GM23248 (cell line): ENCODE measurements at places on chromosomes 13 and 19. TPM values are rescaled to one million over a fixed set of nuclear protein-coding genes. Genes with fewer than 3 reads are reported as not detected.

DNA sequence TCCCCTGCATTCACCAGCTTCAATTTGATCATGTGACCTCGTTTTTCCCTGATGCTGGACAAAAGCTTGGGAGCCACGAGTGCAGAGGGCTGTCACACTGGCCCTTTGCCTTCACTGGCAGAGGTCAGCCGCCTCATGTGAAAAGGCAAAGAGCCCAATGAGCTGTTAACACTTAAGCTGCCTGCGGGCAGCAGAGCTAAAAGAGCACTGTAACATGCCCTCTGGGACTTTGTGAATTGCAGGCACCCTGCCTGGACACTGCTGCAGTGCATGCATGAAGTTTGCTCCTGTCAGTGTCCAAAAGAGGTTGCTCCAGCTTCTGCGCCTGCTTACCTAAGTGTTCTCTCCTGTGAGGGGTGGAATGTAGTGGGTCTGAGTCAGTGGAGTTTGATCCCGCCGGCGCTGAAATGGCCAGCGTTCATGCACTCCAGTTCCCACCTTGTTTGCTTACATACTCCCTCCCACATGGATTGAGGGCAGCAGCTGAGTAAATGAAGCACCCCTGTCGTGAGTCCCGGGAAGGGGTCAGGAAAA lies 193.7 kb downstream of the RFC3 start:
- DNase-seq, result no peak
- H3K4me3 ChIP-seq, result no peak overlapping the region
- no peaks in the 10 kb centered on the region for H3K36me3 ChIP-seq
- H3K4me1 ChIP-seq, result no peaks in the 10 kb centered on the region
- H3K27ac ChIP-seq, result no peak overlapping the region

The ERCC5 gene
- 78.5 and 103 TPM in 2 replicates for total RNA-seq

The CNMD gene
- not detected in 2 replicates for total RNA-seq

- H3K4me3 ChIP-seq, result no peak overlapping the region
- DNase-seq, result no peak
- H3K4me1 ChIP-seq, result no peaks in the 10 kb centered on the region
- H3K27me3 ChIP-seq, result peaks cover 4% of the 10 kb centered on the region; the same call in 1 of the 2 replicates
- H3K36me3 ChIP-seq, result no peaks in the 10 kb centered on the region
Measured at GRCh38 chr13:111540486-111540885, 220.0 kb downstream of the TEX29 start.

DNA sequence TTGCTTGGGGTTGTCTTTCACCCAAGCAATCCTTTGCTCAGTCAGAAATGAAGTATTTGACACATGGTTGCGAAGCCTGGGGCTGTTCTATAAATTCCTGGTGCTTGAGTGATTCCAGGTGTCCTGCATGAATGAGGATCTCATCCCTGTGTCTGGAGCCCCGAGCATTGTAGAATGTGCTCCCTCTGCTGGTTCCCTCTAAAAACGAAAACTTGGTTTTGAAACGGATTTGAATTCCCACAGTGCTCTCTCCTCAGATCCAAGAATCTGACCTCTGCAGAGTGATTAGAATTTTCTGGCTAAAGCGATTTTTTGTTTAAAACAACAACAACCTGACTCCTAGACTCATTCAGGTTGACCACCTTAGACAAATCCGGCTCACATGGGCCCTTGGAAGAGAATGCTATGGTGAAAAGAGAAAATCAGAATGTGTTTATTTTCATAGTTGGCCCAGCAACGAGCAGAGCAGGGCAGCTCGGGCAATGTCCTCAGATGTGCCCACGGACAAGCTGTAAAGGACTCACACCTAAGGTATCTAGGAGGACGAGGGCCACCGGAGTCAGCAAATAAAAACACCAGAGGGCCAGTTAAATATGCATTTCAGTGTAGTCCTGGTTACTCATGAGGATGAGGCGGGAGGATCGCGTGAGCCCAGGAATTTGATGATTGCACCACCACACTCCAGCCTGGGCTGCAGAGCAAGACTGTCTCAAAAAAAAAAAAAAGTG lies 8.7 kb upstream of the ATP12A start:
- H3K4me1 ChIP-seq, result peaks cover 21% of the 10 kb centered on the region
- peak overlapping the region; percentile 73 for H3K4me3 ChIP-seq
- H3K27ac ChIP-seq, result peak overlapping the region; percentile 100
- H3K27me3 ChIP-seq, result no peaks in the 10 kb centered on the region
- peak; percentile 97 for DNase-seq
- no peaks in the 10 kb centered on the region for H3K36me3 ChIP-seq

GRCh38 chr19:54561840-54562239 lies 11.8 kb upstream of the LILRA2 start:
- no peak for DNase-seq
- H3K4me3 ChIP-seq, result no peak overlapping the region
- no peaks in the 10 kb centered on the region for H3K4me1 ChIP-seq

The SIGLEC10 gene
- not detected in 2 replicates for total RNA-seq

The FXYD3 gene
- not detected in 2 replicates for total RNA-seq
